GM19239 (cell line): ENCODE measurements at places on chromosomes 16 and 17.
A peak's percentile ranks its signal among the peaks of the same experiment; 100 is the strongest.

DNA sequence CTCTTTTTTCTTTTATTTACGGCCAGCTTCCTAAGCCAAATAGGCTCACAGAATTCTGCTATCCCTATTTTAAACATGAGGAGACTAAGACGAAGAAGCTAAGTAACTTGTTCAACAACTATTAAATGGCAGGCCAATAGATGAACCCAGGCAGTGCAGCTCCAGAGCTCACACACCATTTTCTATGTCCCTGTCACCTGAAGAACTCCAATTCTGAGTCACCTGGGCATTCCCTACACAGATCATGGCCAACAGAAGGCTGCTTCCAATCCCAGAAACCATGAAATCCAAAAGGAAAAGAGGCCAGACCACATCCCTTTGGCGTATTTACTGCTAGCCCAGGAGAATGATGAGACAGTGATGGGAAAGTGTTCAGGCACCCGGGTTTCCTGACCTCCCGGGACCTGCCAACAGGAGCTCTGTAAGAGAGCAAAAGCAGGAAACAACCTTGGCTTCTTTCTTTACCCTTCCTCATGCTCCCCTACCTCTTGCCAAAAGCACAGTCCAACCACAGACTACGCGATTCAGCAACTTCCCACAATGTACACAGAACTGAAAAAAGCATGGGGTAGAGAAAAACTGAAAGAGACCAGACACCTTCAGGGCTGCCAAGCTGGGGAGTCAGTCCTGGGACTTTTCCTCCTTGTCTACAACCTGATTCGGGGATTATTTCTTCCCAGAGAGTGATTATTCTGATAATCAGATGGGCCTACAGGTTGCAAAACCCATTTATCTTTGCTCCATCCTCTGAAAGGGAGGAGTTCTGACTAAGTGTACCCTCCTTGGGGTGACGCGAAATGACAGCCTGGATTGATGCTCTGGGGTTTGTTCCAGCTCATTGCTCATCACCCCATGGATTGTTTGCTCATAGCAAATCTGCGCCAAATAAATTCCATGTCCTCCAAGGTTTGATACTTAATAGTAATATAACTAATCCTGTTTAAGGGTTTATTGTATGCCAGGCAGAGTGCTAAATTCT is 47.8 kb upstream of the HAS3 start:
- DNase-seq = no peak

- DNase-seq = peak; percentile 36
These were observed 48.8 kb downstream of the SDK2 start for GRCh38 chr17:73595479-73595878.

DNA sequence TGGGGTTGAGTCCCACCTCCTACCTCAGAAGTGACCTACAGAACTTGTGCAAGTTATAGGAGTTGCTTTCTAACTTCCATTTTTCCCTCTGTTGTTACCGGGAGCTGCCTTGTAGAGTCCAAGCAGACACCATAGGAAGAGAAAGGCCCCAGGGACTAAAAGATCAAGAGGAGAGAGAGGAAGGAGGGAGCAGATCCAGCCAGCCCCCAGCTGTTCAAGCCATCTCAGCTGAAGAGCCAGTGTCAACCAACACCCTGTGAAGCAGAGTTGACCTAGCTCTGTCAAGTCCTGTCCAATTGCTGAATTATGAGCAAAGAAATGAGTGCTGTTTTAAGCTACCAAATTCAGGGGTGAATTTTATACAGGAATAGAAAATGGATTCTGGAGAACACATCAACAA is 34.9 kb upstream of the CACNG4 start:
- no peak for DNase-seq

DNA sequence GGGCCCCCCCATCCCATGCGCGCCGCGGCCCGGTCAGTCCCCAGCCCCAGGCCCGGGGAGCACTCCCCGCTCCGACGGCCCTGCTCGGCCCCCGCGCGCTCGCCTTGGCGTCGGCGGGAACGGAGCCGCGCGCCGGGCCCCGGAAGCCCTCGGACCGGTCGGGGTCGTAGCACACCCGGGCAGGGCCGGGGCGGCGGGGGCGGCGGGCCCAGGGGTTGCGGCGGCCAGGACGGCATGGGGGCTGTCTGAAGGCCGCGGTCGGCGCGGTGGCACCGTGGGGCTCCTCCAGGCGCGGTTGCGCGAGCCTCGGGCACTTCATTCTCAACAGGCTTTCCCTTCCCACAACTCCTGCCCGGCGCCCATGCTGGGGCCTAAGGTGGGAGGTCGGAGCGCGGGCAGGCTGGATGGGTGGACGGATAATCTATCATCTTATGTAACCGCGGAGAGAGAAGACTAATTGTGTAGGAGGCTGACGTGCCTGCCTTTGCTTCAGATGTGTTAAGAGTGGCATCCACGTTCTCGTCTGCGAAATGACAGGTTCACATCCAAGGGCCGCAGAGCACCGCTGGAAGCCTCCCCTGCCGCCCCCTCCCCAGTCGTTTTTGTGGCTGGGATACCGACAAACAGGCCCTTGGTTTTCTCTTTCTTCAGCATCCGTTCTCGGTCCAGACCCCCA is 708 bp downstream of the BAIAP2 start:
- no peak for DNase-seq

- DNase-seq = no peak
These were observed 46.1 kb downstream of the GTF3C1 start for GRCh38 chr16:27503662-27504061.

DNA sequence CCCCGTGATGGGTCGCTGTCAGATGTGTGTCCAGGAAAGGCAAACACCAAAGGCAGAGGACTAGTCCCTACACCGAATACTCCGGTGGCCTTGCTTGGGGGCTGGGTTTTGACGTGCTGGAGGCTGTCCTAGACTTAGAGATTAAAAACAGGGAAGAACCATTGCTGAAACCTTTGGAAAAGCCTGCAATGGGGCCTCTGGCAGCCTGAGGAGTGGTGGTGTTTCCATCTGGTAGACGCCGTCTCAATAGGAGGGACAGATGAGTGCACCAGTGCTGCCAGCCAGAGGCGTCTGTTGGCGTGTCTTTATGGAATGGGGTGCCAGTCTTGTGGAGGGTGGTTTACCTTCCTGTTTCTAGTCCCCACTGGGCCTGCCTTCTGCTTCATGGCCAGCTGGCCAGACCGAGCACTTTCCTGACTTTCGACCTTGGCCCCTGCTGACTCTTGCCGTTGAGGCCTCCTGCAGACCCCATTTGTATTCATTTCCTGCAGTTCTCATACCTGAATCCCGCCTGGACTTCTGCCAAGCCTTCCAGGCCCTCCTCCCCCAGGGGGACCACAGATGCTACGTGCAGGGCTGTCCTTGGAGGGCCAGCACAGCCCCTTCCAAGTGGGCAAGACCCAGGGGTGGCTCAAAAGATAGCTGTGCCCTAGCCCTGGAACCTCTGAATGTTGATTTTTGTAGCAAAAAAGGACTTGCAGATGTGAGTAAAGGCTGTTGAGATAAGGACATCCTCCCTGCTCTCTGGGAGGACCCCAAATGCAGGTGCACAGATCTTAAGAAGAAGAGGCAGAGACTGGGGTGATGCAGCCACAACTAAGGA is 1.9 kb upstream of the DNASE1 start:
- no peak for DNase-seq

DNA sequence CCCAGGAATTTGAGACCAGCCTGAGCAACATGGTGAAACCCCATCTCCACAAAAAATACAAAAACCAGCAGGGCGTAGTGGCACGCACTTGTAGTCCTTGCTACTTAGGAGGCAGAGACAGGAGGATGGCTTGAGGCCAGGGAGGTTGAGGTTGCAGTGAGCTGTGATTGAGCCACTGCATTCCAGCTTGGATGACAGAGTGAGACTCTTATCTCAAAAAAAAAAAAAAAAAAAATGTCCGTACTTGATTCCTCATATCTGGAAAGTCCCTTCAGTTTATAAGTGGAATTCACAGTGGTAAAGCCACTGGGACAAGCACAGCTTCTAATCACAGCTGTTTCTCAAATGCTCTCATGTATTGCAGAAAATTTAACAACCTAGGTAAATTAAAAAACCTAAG is 78.6 kb upstream of the CREBBP start:
- DNase-seq = no peak

- no peak for DNase-seq
These were observed 131.1 kb downstream of the AXIN2 start for GRCh38 chr17:65430209-65430833.

DNA sequence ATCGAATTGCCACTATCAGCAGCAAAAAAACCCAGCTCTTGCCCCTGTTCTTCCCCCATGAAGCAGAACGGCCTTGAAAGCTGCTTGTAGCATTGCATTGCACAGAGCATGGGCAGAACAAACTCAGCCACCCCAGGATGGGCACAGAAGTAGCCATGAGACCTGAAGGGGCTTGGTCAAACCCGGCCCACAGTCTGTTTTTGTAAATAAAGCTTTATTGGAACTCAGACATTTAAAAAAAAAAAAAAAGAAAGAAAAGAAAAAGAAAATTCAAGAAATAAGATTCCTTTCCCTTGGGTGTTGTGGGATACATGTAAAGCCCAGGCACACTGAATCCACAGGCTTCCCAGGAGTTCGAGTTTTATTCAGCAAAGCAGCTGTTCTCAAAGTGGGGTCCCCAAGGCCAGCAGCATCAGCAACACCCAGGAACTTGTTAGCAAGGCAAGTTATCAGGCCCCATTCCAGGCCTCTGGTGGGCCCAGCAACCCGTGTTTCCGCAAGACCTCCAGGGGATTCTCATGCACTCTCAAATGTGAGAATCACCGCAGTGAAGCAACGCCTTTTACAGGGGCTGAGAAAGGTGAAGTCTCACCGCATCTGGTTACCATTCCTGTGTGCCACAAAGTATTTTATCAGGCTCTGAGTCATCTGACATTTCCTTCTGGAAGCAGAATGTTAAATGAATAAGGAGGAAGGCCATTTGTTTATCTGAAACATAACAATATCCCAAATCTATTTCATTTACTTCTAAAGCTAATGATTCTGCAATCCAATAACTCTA is 108.2 kb downstream of the SLC39A11 start:
- no peak for DNase-seq

GRCh38 chr17:65750631-65751115 is 189.2 kb upstream of the AXIN2 start:
- no peak for DNase-seq

DNA sequence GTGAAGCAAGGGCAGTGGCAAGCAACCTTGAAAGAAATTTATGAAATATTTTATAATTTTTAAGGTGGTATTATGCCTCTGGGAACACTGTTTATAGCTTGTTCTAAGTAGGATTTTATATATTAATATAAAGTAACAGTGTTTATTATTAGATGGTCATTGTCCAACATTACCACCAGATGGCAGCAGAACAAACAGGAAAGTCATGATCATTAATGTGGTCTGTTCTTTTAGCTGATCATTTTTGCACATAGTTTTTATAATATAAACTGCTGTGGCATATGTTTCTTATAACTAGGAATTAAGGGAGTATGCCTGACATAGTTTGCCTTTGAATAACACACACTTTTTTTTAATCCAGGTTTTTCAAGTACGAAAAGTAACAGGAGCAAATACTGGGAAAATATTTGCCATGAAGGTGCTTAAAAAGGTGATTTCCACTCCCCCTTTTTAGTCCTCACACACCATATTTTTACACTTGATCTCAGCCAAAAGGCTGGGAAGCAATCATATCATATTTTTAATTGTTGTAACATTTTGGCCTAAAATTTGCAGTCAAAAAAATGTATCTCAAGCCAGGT is 21.4 kb downstream of the RPS6KB1 start:
- DNase-seq = peak; percentile 40

DNA sequence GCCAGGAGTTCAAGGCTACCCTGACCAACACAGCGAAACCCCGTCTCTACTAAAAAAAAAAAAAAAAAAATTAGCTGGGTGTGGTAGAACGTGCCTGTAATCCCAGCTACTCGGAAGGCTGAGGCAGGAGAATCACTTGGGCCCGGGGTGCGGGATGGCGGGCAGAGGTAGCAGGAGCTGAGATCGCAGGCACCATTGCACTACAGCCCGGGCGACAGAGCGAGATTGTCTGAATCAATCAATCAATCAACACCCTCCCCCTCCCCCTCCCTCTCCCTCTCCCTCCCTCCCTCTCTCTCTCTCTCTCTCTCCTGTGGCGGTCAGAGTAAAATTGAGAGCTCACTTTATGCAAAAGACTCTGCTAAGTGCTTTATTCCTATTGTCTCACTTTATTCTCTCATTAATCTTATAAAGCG is 1.2 kb downstream of the HSDL1 start:
- no peak for DNase-seq

GRCh38 chr17:79388556-79389295 is 222.1 kb downstream of the RBFOX3 start:
- peak; percentile 53 for DNase-seq

- no peak for DNase-seq
These were observed 94.0 kb upstream of the SALL1 start for GRCh38 chr16:51244887-51245657.

- DNase-seq = peak; percentile 52
These were observed 1.4 kb upstream of the ABR start for GRCh38 chr17:1180958-1181752.

- DNase-seq = no peak
These were observed 32.8 kb downstream of the GPT2 start for GRCh38 chr16:46916980-46917379.

GRCh38 chr17:81056312-81056711 is 21.4 kb downstream of the BAIAP2 start:
- no peak for DNase-seq

- DNase-seq = no peak
These were observed 342.5 kb upstream of the C16orf82 start for GRCh38 chr16:26724189-26724588.

GRCh38 chr16:74936902-74937560 is 47.9 kb downstream of the WDR59 start:
- DNase-seq = peak; percentile 38

DNA sequence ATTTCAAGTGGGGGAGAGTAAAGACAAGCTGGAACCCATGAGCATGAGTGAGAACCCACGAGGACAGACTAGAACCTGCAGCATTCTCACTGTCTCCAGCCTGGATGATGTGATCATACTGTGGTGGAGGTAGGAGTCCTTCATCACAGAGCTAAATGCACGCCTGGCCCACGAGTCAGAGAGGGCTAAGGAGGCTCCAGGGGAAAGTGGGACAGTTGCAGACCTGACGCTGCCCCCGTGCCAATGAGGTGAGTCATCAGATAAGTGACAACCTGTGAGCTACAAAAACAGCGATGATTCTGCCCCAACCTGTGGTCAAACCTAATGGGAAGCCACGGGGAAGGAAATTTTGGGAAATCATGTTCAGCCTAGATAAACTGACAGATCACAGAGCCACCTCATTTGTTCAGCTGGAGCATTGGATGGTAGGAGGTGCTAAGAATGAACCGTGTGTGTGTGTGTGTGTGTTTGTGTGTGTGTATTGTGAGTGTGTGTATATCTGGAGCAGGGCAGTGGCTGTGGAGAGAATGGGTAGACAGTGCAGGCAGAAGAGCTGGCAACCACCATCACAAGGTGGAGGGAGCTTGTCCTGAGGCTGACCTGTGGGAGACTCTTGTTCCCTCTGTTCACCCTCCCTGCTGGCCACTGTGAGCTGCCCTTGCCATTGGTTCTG is 131.8 kb downstream of the UTP18 start:
- no peak for DNase-seq

DNA sequence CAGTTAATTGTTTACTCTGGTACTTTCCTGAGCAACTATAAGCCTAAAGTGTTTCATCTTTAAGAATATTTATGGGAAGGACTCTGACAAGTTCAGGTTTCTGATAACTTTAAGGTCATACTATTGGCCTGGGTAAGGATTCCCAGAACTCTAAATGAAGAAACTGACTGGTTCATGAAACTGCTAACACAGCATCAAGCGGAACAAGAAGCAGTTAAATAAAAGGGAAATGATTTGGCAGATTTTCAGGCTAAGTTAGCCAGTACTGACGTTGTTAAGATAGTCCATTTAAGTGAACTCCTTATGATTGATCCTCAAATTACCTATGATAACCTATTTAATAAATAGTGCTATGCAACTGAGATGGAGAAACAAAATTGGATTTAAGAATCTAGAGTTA is 101.6 kb upstream of the CES5A start:
- no peak for DNase-seq
